ENCODE measurements at places on chromosomes 7 and 10. TPM values are rescaled to one million over a fixed set of nuclear protein-coding genes. Genes with fewer than 3 reads are reported as not detected.

- DNase-seq, result no peak
These were observed 10.8 kb upstream of the XPNPEP1 start for GRCh38 chr10:109933984-109934565.

DNA sequence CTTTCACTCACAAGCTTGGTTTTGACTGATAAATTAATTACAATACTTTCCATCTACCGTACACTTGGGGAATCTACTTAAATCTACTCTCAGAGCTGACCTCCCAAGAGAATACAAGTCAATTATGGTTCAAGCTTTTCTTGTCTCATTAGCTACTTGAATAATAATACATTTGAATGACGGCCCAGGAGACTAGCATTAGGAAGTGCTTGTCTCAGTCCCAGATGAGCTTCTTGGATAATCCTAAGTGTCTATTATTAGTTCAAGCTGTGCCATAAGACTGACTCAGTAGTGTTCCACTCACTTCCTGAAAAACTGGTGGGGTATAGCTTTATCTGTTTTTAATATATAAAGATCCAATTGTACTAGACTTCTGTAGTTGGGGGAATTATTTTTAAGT lies 100.2 kb downstream of the GNAT3 start:
- no peak for DNase-seq

- no peak for DNase-seq
These were observed 116.2 kb downstream of the SH3PXD2A start for GRCh38 chr10:103739039-103739764.

GRCh38 chr7:21371360-21371759 lies 56.5 kb upstream of the SP4 start:
- DNase-seq, result no peak

The MCM10 gene
- total RNA-seq, result 0.27 TPM

Data from thoracic aorta (tissue), 2 donors.